Epithelial cell of esophagus (primary cell): ENCODE measurements at places on chromosomes 1 and 21.

DNA sequence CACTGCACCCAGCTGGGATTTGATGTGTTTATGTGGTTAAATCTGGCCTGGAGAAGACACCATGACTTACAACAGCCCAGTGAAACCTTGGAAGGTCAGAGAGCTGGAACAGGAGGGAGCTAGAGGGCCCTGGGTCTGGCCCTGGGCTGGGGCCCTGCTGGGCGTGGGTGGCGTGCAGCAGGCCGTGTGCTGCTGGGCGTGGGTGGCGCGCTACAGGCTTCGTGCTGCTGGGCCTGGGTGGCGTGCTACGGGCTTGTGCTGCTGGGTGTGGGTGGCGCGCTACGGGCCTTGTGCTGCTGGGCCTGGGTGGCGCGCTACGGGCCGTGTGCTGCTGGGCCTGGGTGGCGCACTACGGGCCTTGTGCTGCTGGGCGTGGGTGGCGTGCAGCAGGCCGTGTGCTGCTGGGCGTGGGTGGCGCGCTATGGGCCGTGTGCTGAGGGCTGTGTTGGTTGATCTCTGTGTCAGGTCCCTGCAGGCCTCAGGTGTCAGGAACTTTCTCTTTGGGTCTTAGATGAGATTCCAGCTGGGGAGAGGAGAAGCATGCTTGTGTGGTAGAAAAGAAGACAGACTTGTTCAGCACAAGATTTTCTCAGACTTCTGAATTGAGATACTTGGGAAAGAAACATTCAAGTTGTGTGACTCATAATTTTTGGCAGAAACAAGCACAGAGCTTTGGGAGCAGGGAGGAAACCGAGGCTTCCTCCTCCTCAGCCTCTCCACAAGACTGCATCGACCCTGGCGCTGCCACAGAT is 66.0 kb downstream of the COL18A1 start:
- DNase-seq: peak; percentile 91

GRCh38 chr1:206636671-206637070 is 1.3 kb downstream of the DYRK3 start:
- no peak for DNase-seq

- no peak for DNase-seq
Observed at GRCh38 chr1:77545970-77546369, 136.5 kb downstream of the ZZZ3 start.

GRCh38 chr1:25550683-25551310 is 7.4 kb downstream of the LDLRAP1 start:
- DNase-seq: no peak

DNA sequence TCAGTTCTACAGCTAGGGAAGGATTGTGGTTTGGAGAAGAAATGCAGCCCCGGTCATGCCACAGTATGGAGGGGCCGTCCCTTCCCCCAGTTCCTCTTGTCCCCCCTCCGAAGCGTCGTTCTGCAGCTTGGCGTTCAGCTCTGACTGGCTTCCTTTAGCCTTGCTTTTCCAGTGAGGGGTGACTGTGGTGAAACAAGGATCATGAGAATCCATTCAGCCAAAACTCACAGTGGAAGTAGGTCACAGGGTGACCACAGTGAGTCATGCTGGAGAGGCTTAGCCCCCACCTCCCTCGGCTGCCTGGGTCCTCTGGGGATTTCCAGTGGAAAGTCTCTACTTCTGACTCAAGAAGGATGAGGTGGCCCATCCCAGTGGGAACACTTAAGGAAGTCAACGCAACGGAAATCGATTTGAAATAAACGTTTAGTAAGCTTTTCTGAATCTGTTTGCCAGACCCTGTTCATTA is 37.3 kb upstream of the COL6A2 start:
- DNase-seq: no peak

GRCh38 chr21:29218749-29219148 is 80.0 kb upstream of the BACH1 start:
- peak; percentile 70 for DNase-seq

GRCh38 chr1:70195342-70195741 is 10.0 kb downstream of the LRRC40 start:
- no peak for DNase-seq

- peak; percentile 61 for DNase-seq
Observed at GRCh38 chr1:173395762-173396161, 81.4 kb upstream of the PRDX6 start.

- no peak for DNase-seq
Observed at GRCh38 chr1:5572794-5573193, 419.4 kb downstream of the NPHP4 start.

DNA sequence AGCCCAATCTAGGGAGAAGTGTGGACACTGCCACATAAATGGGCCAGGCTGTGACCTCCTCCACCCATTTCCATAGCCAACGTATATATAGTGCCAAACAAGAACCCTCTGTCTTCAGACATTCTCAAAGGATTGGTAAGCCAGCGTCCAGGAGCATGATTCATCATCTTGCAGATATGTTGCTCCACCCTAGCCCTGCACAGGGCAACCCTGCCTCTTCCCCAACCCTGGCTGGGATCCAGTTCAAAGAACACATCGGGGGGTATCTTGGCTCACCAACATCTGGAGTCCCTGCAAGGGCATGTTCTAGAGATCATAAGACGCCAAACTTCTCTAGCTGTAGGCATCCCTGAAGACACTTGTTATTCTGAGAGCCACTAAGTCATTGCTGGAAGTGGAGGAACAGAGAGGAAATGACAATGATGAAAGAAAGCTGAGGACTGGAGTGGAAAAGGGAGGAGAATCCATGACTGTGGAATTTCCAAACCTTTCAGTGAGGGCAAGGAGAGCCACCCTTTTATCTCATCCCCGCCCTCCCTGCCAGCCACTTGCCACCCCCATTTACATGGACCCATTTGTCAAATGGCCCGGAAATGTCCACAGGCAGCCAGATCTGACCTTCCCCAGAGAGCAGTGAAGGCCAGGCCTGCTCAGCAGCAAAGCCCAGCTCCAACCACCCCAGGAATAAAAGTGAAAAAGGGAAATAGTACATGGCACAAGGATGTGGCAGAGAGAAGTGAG is 144.1 kb upstream of the CTTNBP2NL start:
- peak; percentile 83 for DNase-seq

GRCh38 chr1:98030483-98030882 is 109.6 kb upstream of the DPYD start:
- peak; percentile 27 for DNase-seq

- DNase-seq: no peak
Observed at GRCh38 chr1:233459470-233459945, 132.0 kb downstream of the MAP3K21 start.

- peak; percentile 10 for DNase-seq
Observed at GRCh38 chr1:220604926-220605325, 77.0 kb downstream of the MARK1 start.

DNA sequence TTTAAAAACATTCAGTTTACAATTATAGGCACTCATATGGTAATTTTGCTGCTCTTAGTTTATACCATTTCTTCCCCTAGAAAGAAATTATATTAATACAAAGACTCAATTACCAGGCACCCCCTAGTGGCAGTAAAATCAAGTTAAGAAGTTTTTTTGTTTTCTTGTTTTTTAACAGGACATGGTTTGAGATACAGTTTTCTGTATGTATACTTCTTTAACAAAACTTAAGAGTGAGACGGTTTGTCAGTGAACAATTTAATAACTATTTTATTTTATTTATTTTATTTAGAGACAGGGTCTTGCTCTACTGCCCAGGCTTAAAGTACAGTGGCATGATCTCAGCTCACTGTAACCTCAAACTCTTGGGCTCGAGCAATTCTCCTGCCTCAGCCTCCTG is 224.6 kb downstream of the FAF1 start:
- peak; percentile 46 for DNase-seq

- no peak for DNase-seq
Observed at GRCh38 chr21:46191686-46192575, 7.7 kb upstream of the SPATC1L start.

DNA sequence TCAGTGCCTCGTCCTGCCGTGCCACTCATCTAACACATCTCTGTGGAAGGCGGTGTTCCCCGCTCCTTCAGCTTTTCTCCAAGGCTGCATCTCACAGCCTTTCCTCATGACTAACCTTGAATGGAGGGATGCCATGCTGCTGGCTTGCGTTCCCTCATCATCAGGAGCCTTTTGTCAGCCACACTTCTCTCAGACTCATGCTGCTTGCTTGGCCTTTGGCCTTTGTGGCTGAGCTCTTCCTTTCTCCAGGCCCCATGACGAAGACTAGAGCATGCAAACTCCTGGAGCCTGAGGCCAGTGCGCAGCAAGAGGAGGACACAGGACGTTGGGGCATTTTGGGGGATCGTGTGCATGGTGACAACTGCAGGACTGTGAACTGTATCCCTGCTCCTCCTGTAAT is 70.8 kb downstream of the SYT2 start:
- no peak for DNase-seq

- no peak for DNase-seq
Observed at GRCh38 chr1:205424901-205425600, 3.2 kb upstream of the LEMD1 start.

DNA sequence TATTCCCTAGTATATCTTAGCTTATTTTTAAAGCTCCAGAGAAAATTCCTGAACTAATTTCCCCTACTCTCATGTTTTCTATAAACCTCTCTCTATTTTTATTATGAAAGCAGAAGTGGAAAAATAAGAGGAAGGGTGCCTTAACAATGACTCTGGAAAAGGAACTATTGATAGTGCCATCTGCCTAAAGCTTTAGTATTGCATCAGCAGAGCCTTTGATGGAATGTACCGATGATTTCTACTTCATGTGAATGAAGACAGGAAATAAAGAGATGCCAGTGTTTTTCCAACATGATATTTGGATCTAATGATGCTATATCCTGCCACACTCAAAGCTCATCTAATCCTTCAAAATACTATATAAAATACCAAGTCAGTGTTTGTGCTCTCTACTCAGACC is 35.1 kb downstream of the TNFSF18 start:
- DNase-seq: no peak

DNA sequence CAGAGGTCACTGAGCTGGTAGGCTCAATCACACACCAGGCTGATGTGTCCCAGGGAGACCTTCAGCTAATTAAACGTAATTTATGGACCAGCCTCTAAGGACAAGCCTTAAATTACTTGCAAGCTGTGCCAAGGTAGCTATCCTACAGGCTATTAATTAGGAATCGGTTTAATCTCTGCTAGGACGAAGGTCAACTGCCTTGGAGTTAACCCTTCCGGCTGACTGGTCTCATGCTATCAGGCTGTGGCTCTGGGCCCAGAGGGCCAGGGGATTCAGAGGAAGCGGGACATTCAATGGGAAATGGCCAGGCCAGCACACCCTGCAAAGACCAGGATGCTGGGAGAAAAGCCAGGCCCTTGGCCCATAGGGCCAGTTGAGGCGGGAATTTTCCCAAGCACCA is 19.0 kb downstream of the DHRS3 start:
- no peak for DNase-seq

DNA sequence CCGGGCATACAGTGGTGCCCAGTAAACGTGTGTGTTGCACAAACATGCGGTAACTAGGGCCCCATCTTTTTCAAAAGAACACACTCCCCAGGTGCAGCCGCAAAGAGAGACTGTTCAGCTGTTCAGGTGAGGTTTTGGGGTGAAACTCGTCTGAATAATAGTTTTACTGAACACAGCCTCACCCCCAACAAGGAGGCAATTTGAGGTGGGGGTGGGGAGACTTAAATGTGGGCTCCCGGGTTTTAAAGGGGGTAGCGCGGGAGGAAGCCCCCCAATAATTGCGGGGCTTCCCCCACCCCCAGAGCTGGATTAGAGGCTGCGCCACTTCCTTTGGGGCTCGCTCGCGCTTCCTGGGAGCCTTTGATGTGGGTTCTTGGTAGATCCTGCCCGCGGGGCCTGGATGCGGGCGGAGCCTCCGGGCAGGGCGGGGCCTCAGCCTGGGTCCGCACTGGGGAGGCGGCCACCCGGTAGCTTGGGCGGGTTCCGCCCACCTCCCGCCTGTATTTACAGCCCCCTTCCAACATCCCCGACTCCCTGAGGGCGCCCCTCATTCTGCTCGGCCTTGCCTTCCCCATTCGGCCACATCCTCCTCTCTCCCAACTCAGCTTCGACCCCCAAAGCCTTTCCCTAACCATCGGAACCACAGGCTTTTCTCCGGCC is 6.4 kb upstream of the EPHA2 start:
- DNase-seq: no peak

- DNase-seq: no peak
Observed at GRCh38 chr1:197481101-197481500, 213.0 kb downstream of the CRB1 start.

GRCh38 chr1:56284928-56285327 is 294.4 kb downstream of the PLPP3 start:
- no peak for DNase-seq

GRCh38 chr1:182291584-182292192 is 99.9 kb downstream of the GLUL start:
- no peak for DNase-seq

- DNase-seq: no peak
Observed at GRCh38 chr1:178371933-178372388, 124.8 kb downstream of the CLEC20A start.

- no peak for DNase-seq
Observed at GRCh38 chr1:236011641-236012040, 53.2 kb downstream of the NID1 start.

GRCh38 chr1:188652678-188653077 is 1823.9 kb downstream of the PLA2G4A start:
- no peak for DNase-seq

DNA sequence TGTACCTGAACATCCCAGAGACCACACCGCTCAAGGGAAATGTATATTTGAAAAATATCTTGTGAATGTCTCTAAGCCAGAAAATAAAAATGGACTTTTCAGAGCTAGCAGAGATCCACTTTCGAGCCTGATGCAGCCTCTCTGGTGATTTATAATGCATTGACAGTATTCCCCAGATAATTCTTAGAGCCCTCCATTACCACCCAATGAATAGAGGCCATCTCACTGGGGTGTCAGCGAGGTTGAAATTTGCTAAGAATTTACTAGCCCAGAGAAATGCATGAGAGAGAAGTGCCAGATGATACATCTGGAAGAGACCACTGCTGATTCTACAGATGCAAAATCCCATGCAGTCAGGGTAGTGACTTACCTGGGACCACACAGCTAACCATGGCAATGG is 25.5 kb upstream of the NTPCR start:
- no peak for DNase-seq

GRCh38 chr1:32199717-32200072 is 700 bp upstream of the CCDC28B start:
- no peak for DNase-seq

DNA sequence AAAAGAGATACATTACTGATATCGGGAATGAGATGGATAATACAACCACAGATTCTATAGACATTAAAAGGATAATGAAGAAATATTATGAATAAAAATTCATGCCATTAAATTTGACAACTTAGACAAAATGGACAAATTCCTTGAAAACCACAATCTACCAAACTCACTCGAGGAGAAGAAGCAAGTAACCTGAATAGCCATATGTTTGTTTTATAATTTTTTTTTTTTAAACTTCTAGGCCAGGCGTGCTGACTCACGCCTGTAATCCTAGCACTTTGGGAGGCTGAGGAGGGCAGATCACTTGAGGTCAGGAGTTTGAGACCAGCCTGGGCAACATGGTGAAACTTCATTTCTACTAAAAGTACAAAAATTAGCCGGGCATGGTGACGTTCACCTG is 327.9 kb downstream of the VAV3 start:
- no peak for DNase-seq
